Activated CD4-positive, alpha-beta T cell treated with anti-CD3 and anti-CD28 coated beads, Interleukin-2, amount 50 U/mL, for 48 hours (primary cell): ENCODE measurements at places on chromosomes 2 and 18.

DNA sequence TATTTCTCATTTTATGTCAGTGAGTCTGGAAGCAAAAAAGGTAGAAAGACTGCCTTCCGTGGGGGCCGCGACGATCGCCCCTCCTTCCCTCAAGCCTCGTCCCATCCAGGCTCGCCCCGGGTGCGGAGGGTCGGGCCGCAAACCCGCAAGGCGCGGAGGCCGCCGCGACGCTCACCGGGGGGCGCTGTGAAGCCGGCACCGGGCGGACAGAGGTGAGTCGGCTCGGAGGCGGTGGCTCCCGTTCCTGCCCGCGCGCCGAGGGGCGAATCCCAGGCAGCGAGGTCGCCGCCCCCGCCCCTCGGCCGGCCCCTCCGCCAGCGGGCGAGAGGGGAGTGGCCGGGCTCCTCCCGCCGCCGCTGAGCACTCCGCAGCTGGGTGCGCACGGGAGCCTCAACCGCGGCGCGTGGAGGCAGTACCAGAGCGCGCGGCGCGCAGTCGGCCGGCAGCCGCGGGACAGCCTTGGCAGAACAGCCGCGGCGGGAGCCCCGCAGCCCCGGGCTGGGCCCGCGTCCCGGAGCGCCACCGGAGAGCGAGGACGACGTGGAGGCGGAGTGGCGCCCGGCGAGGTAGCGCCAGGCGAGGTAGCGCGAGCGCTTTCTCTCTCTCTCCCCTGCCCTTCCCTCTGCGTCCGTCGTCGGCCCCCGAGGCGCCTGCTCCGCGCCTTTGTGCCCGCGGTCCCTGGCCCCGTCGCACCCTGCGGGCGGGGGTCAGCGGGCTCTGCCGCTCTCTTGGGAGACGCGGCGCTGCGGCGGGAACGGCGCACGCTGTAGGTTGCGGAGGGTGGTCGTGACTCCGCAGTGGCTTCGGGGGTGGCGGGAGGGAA is at the start of gene MYO1B:
Gene MYO1B (plus strand): TSS at position 359 of the 823 bp plus-strand sequence. CDS start 31,492 bp downstream, outside the sequence.
- DNase-seq: peak; percentile 74

DNA sequence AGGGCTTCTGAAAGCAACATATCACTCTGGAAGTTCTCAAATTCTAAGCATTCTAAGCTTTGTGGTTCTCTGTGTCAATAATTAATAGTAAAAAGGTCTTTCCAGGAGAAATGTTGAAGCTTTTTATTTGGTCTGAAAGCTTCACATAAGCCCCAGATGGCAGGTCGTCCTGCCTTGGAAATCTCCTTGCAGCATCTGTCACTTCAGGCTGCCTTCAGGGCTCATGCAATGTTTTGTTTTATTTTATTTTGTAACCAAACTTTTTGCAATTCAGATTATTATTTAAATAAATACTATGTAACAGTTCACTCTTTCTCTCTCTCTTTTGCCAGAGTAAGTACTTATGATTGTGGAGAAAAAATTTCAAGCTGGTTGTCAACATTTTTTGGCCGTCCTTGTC is 46.7 kb upstream of the FHOD3 start:
- DNase-seq: no peak

DNA sequence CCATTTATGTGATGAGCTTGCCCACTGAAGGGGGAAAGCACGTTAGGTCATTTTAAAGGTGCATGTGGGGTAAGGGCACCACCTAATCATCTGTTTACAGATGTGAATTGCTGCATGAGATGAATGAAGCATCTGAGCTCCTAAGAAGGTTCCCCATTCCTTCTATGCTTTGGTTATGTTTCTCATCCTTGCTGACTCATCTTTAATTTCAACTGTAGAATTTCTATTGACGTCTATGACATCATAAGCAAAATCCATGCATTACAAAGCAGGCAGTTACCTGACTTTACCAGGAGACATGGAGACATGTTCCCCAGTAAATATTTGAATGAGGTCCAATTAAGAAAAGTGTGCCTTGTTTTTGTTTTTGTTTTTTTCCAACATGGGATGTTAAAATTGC is 2.8 kb downstream of the SNTG2 start:
- no peak for DNase-seq

DNA sequence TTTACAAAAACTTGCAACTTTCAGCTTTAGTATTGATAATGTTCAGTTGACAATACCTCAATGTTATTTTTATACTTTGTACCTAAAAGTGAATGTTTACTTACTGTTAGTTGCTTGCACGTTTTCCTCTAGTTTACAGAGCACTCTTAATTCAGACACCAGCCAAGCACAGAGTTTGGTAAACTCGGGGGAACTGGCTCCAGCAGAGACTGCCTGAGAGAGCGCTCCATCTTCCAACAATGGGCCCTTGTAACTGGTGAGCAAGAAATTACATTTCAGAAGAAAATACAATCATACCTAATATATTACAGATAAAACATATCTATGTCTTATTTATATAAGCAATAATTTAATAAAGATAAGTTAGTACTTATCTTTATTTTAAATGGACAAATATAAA is 3.7 kb downstream of the FAM98A start:
- DNase-seq: no peak

GRCh38 chr2:68943581-68944568 is 8.8 kb downstream of the GKN2 start:
- peak; percentile 63 for DNase-seq

GRCh38 chr2:197888321-197888720 is 83.9 kb downstream of the PLCL1 start:
- no peak for DNase-seq

GRCh38 chr2:190526105-190526750 is 8.3 kb downstream of the NEMP2 start:
- DNase-seq: no peak

GRCh38 chr2:79996709-79997108 is 307.8 kb downstream of the LRRTM1 start:
- no peak for DNase-seq

GRCh38 chr2:204849892-204850291 is 304.6 kb downstream of the PARD3B start:
- no peak for DNase-seq

GRCh38 chr18:12233378-12233777 is 20.8 kb upstream of the CIDEA start:
- no peak for DNase-seq

- DNase-seq: no peak
These were observed 183.2 kb upstream of the SLC39A10 start for GRCh38 chr2:195473862-195474261.

DNA sequence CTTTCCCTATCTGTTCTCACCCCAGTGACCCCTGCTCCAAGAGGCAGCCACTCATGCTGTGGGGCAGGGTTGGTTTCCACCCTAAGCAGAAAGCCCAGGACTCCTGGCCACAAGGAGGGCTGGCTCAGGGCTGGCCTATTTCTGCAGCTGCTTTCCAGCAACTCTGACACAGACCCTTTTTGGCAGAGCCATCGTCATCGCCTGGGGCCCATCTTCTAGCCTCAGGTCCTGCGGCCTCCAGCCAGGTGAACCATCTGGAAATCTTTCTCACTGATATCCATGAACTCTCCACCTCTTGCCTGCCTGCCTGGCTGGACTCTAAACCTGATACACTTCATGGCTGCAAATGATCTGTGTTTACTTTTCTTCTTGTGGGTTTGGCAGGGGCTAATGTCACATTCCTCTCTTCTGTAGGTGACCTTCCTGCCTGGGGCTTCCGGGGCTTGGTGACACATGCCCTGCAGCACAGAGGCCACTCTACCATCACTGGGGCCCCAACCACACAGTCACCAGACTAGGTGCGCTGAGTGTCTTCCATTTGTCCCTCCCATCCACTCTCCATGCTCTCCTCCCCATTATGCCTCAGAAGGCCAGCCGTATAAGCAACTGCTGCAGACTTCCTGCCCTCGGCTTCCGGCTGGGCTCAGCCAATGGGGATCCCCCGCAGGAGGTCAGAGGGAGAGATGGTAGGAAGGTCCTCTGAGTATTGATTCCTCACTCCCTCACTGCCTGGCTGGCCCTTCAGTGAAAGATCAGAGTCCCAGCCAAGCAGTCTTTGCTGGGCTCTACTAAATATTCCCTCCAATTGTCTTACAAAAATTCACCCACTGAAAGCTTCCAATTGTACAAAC is 9.7 kb upstream of the COPS8 start:
- DNase-seq: no peak

- peak; percentile 19 for DNase-seq
These were observed 253.8 kb downstream of the TGIF1 start for GRCh38 chr18:3703732-3704176.

DNA sequence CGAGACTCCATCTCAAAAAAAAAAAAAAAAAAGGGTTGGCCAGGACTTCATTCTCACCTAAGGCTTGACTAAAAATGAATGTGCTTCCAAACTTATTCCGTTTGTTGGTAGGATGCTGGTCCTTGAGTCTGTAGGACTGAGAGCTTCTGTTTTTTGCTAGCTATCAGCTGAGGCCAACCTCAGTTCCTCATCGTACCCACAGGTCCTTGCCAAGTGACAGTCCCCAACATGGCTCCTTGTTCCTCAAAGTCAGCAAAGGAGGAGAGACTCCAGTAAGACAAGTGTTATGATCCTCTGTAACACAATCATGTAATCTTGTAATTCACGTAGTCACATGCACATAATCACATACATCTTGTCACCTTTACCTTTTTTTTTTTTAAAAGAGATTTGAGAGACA is 37.0 kb downstream of the HAUS1 start:
- DNase-seq: no peak

DNA sequence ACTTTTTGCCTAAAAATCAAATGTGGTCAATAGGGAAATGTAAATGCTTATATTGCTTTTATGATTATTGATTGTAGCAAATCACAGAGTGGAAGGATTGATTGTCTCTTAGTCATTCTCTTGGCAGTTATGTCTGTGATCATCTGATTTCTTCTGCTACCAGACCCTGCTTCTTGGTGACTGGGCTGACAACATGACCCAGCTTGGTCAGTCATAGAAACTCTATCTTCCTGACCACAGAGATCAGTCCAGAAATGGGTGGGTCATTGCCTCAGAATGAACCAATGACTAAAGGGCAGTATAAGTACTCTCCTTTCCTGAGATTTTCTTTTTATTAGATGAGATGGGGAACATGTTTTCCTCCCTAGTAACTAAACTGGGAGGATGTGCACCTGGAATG is 87.6 kb downstream of the MAIP1 start:
- DNase-seq: no peak

DNA sequence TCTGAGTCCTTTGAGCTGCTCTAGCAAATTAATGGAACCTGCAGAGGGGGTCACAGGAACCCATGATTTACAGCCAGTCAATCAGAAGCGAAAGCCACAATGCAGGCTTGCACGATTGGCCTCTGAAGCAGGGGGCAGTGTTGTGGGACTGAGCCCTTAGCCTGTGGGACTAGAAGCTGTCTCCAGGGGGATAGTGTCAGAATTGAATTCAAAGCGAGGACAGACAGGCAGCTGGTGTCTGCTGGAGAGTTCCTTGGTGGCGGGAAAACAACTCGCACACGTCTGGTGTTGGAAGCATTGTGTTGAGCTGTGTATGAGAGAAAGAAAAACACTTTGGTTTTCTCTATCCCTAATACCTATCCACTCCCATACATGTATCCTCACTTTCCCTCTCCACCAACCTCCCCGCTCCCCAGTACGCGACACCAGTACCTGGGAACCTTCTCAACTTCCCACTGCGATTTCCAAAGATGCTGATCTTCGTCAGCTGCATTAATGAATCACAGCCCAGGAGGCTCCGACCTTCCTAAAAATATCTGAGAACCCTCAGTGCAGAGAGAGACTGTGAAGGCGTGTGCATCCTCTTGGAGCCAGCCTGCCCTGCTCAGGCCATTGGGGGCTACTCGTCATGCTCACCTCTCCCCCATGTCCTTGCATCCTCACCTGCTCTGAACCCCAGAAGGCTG is 88.2 kb downstream of the HS1BP3 start:
- no peak for DNase-seq

GRCh38 chr2:159201360-159202063 is 85.0 kb downstream of the WDSUB1 start:
- DNase-seq: peak; percentile 9

DNA sequence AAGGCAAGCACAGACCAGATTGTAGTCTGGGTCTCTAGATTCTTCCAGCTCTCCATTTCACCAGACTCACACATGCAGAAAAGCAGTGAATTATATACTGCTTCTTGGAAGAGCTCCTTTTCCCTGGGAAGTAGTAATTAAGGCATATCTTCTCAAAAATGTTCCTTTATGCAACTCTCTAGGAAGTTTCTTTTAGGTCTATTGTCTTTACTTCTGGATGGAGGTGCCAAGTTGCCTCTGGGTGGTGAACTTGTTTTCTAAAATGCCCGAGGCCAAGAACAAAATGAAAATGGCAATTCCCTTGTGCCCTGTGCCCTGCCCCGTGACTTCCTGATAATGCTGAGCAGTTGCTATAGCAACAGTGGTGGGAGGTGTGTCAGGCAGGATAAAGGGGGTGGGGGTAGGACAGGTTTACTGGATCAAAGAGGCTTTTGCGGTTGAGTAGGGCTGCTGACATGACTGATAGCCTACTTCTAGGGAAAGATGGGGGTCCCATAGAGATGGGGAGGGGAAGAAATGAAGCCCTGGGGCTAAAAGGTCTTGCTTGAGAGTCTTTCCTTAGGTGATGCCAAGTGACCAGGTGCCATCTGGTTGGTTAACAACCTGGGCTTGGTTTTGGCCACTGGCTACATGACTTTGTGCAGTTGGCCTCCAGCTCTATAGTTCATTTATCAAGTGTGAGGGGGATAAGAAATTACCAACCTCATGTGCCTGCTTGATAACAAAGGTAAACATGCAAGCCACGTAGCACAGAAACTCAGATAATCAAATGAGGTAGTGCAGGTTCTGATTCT is 11.8 kb downstream of the IGFBP2 start:
- DNase-seq: no peak

- no peak for DNase-seq
These were observed 5.4 kb downstream of the LBH start for GRCh38 chr2:30236591-30237238.

- no peak for DNase-seq
These were observed 182.3 kb downstream of the INO80D start for GRCh38 chr2:205903549-205904129.

DNA sequence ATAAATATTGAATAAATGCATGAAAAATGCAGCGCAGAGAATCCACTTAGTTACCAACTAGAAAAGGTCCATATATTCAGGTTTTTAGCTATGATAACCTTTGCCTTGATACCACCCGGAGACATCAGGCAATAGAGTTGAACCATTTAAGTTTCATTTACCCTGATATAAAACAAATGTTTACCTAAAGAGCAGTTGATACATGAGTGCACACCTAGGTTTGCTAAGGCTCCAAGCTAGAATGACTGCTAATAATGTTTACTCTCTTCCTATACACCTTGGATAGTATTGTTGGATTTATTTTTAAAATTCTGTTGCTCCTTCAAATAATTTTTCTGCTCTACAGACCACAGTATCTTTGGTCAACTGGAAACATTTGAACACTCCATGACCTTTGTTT is 1463.6 kb downstream of the LRP1B start:
- DNase-seq: no peak

GRCh38 chr2:153715218-153715850 is 156.4 kb upstream of the GALNT13 start:
- DNase-seq: no peak
